Skeletal muscle cell (primary cell): ENCODE measurements at places on chromosomes 5 and 9.

GRCh38 chr9:121359351-121360294 is 10.4 kb downstream of the STOM start:
- no peak for DNase-seq

- DNase-seq = no peak
These were observed 106.5 kb upstream of the MSX2 start for GRCh38 chr5:174617910-174618309.

DNA sequence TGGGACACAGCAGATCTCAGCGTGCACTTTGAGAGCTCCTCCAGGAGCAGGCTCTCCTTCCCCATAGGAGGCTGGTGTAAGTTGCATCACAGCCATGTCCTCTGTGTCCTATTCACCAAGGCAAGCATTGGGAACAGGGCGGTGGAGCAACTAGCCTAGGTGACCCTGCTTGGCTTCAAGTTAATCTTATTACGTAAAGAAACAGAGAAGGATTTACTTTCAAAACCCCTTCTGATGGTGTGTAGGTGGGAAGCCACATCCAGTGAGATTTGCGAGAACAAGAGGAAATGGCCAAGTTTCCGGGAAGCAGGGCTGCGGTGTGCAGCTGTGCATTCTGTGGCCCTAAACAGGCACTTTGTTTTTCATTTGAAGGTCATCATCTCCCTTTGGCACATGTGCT is 80.2 kb downstream of the TRIO start:
- DNase-seq = no peak

- DNase-seq = no peak
These were observed 2.5 kb downstream of the FAM169A start for GRCh38 chr5:74863726-74864125.

DNA sequence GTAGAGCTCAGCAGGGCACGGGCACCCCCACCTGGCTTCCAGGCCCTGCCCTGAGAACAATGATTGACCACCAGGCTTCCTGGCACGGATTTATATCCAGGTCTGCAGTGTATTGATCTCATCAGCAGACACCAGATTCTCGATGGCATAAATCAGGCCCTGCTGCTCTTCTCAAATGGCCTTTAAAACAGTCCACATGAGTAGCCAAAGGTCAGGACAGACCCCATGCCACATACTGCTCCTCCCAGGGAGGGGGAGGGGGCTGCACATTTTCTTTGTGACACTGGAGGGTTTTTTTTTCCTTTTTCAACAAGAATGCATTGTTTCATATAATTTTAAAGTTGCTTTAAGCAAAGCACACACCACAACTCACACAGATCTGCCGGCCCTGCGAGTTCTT is 85.4 kb downstream of the SEMA4D start:
- no peak for DNase-seq

DNA sequence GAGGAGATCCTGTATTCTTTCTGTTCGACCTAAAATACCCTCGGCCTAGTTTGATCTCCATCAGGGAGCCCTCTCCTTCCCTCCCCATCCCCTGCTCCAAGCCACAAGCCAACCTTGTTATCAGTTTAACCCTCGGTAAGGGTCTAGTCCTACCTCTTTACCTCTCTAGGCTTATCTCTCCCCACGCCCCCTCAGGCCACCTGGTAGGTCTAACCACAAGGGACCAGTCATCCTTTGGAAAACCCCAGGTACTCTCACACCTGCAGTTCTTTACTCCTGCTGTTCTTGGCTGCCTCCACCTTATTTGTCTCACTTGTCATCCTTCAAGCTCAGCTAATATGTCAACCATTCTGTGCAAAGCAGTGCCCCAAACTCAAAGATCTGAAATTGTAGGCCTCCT is 78.7 kb downstream of the RAD23B start:
- DNase-seq = no peak
